Stimulated activated CD8-positive, alpha-beta memory T cell treated with anti-CD3 and anti-CD28 coated beads, Interleukin-7, amount 100 ng/mL, for 4 hours (primary cell): ENCODE measurements at places on chromosomes 7 and 10.

DNA sequence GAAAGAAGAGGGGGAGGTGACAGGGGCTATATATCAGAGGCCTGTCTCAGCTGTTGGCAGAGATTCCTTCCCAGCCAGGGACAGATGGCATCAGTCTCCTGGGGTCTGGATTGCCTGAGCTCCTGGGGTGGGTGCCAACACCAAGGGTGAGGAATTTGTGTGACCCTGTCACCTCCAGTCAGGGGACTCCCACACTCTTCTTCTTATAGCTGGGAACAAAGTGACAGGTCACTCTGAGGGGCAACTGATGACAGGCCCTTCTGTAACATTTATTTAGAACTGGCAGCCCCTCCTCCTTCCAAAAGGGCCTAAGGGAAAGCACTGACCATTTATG is 53.7 kb upstream of the DUSP5 start:
- DNase-seq: no peak

DNA sequence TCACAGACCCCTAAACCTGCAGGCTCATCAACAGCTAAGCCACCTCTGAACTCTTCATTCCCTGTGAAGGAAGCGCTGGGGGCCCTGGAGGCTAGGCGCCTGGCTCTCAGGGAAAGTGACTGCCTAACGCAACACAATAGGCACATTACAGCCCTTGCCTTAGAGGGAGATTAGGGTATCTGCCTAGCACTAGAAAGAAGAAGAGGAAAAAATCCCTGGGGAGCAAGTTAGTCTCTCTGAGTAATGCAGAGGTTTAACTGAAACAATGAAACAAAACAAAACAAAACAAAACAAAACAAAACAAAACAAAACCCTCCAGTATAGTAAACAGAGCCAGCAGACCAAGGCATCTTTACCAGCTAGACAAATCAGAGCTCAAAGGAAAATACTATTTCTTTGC is 2.6 kb downstream of the ZNF777 start:
- no peak for DNase-seq

DNA sequence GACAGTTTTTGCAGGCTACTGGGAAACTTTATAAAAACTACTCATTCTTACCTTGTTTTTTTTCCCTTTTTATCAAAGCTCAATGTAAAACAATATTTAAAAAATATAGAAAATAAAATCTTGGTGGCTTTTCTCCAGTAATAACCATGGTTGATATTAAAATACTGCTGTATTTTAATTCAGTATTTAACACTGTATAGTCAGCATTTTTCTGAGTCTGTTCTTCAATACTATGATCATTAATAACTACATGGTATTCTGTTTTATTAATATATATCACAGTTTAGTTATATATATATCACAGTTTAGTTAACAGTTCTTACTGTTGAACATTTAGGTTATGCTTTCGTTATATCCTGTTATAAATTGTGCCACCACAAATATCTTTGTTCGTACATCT is 78.4 kb downstream of the SRI start:
- DNase-seq: no peak

DNA sequence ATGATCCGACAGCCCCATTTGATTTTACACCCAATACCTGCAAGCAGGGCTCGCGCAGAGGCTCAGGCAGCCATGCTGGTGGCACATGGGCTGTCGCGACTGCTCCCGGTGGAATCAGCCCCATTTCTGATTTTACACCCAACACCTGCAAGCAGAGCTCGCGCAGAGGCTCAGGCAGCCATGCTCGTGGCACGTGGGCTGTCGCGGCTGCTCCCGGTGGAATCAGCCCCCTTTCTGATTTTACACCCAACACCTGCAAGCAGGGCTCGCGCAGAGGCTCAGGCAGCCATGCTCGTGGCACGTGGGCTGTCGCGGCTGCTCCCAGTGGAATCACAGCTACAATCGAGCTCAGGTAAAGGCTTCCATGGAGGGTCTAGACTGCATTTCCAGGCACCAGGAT is 244.1 kb downstream of the PTPRN2 start:
- no peak for DNase-seq

DNA sequence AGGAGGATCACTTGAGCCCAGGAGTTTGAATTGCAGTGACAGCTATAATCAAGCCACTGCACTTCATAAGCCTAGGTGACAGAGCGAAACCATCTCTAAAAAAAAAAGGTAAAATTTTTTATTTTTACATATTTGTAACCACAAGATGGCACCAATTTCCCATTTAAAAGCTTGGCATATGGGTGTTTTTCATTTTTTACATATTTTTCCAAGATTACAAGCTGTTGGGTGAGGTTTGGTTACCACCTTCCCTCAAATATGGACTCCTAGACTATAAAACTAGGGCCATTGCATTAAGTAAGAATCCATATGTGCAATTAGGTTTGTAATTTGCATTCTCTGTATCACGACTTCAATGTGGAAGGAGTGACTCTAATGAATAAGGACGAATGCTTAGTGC is 129.3 kb upstream of the ACBD5 start:
- no peak for DNase-seq

GRCh38 chr10:28179743-28180099 is 123.1 kb downstream of the MPP7 start:
- DNase-seq: no peak

- DNase-seq: no peak
Measured at GRCh38 chr10:29857843-29858701, 201.3 kb downstream of the JCAD start.

DNA sequence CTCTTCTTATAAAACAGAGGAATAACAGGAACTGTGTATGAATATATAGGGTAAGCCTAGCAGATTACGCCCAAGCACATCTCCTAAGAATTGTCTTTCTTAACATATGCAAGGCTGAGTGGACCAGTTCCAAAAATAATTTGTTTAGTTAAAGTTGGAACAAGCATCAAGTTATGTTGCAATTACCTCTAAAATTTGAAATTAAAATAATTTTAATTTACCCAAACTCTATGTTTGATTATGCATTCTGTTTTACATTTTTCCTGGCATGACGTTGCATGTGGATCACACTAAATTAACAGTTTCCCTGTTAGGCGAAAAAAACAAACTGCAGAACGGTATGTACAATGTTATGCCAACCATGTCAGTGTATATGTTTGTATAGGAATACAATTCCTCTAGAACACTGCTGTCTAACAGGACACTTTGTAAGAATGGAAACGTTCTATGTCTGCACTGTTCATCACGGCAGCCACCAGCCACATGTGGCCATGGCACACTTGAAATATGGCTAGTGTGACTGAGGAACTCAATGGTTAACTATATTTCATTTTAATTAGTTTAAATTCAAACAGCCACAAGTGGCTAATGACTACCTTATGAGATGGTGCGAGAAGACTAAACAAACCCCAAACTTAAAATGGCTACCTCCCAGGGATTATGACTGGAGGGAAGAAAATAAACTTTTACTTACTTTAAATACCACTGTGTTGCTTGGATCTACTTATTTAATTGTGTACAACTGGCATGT is 281.1 kb upstream of the KLF14 start:
- no peak for DNase-seq

- DNase-seq: no peak
Measured at GRCh38 chr10:91460681-91461080, 50.5 kb downstream of the HECTD2 start.

DNA sequence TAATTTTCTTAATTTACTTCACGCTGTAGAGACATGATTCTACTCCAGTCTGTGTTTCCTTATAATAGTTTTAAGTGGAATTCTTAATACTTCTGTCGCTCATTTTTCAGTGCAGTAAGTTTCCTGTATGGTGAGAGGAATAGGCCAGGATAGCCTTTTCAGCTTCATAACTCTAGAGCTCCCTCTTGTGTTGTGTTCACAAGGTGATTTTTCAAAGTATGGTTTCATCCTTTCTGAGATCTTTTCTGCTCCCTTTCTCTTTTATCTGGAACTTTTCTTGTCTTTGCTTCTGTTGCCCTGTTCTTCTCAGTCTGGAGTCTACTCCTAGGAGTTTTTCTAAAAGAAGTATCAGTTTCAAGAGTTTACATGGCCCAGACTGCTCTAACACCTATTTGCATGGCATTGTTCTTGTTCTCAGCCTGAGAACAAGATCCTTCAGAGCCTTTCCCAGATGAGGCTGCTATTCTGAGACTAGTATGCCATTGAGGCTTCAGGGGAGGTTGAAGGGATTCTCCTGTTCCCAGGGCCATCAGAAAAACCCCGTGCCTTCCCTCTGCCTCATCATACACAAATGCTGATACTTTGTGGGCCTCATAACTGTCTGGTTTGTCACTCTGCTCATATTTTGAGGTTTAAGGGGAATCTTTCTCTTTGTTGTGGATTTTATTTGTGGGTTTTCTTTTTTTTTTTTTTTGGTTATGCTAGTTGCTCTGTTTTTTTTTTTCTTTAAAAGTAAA is 21.8 kb downstream of the NET1 start:
- no peak for DNase-seq

- DNase-seq: no peak
Measured at GRCh38 chr10:85612378-85612775, 754.2 kb downstream of the GRID1 start.
